ENCODE measurements at places on chromosomes 3 and 15. TPM values are rescaled to one million over a fixed set of nuclear protein-coding genes. Genes with fewer than 3 reads are reported as not detected.

DNA sequence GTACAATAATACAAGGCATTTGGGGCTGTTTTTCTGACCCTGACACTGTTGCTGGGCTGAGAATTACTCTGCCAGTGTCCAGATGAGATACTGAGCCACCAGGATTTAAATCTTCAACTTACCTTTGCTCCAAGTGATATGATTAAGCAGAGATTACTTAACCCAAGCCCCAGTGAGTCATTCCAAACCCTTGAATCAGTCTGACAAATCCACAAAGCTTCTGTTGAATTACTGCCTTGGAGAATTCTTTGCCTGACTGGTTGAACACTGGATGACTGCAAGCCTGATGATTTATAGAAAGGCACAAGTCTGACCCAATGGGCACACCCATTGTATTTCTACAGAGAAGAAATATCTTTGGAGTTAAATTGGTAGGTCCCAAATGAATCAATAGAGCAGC is 88.2 kb upstream of the TSC22D2 start:
- DNase-seq: no peak

- no peak for DNase-seq
These were observed 9.1 kb downstream of the SLC49A4 start for GRCh38 chr3:122803977-122804376.

GRCh38 chr15:73273181-73274002 is 95.4 kb downstream of the HCN4 start:
- no peak for DNase-seq

GRCh38 chr3:129775870-129776269 is 117.6 kb downstream of the TMCC1 start:
- no peak for DNase-seq

DNA sequence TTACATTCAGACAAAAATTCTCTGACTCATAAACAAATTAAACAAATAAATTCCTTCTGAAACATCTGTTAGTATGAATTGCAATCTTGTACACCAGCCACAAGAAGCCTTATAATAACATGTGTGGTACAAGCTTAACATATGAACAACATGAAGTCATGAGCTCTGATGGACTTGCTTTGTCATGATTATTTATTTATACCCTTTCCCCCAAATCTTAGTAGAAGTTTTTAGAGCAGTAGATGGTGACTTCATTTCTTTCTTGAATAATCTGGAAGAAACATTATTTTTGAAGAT is 633.4 kb downstream of the EPHA3 start:
- no peak for DNase-seq

DNA sequence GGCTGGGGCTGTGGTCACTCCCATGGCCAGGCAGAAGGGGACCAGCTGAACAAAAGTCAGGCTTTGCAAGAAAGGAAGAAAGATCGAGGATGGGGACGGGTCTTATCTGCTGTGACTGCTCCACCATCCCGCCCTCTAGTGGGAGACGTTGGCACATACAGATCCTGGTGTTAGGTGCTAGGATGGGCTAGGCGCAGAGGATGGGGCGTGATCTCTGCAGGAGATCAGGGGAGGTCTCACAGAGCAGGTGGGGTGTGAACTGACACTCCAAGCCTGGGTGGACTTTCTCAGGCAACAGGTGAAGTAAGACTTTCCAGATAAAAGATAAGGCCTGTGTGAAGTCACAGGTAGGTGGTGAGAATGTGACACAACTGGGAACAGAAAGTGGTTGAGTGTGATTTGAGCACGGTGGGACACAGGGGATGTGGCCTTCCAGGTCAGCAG is 141.9 kb upstream of the SMAD3 start:
- DNase-seq: no peak

The LSAMP gene
- 1.2 TPM for total RNA-seq

DNA sequence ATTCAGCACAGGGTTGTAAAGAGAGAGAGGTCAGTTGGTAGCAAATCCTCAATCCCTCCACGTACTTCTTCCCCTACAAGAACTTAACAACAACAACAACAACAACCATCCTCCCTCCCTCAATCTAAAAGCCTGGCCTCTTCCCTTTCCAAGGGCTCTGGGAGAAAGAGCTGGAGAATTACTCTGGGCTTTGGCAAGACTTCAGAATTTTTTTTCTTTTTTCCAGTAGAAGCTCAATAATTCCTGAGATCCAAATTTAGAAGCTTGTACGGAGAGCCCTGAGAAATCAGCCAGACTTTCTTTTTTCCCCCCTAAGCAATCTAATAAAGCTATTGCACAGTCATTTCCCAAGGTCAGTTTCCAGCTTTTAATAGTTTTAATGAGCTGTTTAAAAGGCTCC is 95.8 kb upstream of the CACNA2D3 start:
- DNase-seq: no peak
